ENCODE measurements at places on chromosomes 6 and 20.

GRCh38 chr6:156031516-156031915 is 575.9 kb upstream of the NOX3 start:
- no peak for DNase-seq

DNA sequence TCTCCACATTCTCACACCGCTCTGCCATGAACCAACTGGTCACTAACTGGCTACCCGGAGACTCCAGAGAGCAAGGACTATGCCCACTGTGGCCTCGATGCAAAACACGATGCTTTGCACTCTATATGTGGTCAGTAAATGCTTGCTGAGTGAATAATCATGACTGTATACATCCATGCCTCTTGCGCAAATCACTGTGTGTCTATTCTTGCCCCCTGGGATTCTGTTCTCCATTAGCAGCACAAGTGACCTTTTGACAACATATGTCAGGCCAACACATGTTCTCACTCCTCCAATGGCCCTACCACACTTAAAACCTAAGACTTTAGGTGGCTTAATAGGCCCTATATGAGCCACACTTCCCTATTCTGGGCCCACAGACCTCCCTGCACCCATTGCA is 16.9 kb downstream of the KIF16B start:
- DNase-seq: no peak

GRCh38 chr6:82270881-82271635 is 23.5 kb upstream of the IBTK start:
- no peak for DNase-seq

GRCh38 chr6:50681213-50681824 is 32.0 kb upstream of the TFAP2D start:
- no peak for DNase-seq

DNA sequence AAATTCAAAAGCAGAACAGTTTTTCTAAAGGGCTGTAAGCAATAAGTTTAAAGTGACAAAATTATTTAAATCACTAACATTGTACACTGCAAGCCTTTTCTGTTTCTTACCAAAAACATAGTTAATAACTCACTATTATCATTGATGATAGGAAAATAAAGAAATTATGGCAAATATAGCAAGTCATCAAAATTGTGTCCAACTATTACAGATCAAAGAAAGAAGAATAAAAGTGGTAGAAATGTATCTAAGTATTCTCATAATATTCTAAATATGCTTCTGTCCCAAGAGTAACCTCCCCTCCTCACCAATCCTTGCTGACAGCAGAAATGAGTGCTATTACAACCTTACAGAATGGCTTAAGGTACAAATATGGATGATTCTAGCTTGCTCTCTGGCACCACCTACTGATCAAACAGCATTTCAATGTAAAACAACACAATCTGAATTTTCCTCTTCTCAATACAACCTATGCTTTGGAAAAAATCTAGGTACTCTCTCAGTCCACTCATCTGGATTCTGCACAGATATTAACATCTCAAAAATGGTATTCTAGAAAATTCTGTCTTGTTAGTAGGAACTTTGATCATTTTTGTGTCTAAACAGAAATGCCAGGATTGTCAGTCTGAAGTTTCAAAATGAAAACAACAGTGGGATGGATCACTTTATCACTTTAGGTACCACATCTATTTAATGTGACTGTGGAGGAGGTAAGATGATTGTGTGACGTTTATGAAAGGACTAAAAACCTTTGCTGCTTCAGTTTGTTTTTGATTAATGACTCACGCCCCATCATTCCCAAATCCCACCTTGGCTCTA is 40.9 kb downstream of the ZFP64 start:
- no peak for DNase-seq

DNA sequence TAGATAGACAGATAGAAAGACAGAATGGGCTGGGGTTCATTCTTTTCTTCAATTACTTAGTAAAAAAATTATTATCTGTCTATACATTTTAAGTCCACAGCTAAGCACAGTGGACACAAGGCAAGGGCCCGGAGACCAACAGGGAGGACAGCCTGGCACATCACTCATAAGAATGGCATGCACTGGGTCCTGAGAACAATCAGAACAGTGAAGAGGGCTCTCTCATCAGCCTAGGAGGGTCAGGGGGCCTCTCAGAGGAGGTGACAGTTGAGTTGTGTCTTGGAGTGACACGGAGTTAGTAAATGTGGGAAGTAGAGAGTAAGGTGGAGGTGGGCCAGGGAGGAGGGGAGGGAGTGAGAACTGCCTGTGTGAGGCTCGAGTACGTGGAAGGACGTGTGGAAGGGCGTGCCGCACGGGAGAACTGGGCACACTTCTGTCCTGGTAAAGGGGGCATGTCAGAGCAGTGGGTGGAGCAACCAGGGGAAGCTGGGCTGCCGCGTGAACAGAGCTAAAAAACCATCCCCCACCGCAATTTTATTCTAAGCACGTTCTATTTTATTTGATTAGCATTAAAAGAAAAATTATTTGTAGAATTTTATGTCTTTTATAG is 45.1 kb upstream of the DSP start:
- DNase-seq: no peak

- DNase-seq: no peak
Observed at GRCh38 chr6:108728826-108729225, 119.4 kb upstream of the ARMC2 start.

DNA sequence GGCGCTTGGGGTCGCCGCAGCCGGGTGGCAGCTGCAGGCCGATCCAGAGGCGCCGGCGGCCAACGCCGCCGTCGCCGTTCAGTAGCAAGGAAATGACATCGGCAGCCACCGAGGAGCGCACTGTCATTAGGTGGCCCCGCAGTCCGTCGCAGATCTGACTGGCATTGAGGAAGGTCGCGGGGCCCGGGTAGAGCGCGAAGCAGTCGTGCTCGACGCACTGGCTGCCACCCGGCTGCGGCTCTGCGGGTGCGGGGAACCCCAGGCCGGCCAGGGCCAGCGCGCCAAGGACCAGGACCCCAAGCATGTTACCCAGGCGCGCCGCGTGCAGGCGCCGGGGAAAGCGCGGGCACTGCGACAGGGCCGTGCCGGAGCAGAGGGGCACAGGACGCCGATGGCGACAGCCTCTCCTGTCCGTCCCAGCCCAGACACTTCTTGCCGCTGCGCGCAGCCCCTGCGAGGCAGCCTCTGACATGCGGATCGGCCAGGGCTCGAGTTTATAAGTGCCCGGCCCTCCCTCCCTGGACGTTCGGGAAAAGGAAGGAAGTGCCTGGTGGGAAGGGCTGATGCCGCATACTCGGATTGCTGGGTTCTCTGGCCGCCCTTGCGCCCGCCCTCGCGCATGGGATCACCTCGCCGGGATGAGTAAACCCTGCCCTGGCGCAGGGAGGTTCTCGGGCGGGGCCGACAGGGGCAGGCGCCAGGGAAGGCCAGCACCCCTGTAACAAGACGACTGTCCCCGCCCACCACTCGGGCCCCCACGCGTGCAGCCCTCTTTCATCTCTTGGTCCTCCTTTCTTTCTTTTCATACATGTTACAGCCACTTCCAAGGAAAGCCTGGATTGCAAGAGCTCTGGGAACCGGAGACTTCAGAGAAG is at the start of gene THBD:
Gene THBD (minus strand): TSS at position 472 of the 875 bp plus-strand sequence. CDS start 168 bp downstream, at position 304.
- no peak for DNase-seq

GRCh38 chr6:9848094-9848493 is 566.8 kb downstream of the TFAP2A start:
- no peak for DNase-seq

GRCh38 chr20:46304361-46304760 is 3.9 kb downstream of the CDH22 start:
- no peak for DNase-seq

DNA sequence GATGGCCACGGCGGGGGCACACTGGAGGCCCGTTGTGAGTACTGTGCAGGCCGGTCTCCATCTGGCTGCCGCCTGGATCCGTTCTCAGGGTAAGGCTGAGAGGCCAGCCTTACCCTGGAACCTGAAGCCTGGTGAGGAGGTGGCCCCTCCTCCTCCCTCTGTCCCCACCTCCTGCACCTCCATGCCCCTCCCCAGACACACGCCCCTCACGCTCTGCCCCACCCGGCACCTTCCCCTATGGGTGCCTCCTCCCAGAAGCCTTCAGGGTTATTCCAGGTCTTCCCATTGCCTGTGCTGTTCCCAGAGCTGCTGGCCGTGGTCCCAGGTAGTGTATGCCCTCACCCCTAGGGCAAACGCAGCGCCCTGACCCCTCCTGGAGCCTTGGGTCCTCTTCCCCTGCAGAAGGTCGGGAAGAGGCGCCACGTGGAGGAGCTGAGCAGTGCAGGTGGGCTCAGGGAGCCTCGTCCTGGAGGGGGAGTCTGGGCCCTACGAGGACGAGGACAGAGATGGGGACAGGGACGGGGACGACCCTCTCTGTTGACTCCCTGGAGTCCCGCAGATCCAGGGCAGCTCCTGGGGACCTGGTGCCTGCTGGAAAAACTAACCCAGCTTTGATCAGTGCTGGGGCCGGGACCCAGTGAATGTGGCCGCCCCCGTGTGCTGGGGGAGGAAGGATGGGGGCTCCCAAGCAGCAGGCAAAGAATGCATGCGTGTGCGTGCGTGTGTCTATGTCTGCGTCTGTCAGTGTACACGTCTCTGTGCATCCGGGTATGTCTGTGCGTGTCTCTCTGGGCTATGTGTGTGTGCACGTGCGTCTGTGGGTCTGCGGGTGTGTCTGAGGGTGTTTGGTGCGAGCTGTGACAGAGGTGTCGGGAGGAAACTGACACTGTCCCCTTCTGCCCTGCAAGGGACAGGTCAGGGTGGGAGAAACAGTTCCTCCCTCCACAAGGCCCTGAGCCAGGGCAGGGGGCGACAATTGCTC is 8.2 kb upstream of the HRH3 start:
- no peak for DNase-seq

DNA sequence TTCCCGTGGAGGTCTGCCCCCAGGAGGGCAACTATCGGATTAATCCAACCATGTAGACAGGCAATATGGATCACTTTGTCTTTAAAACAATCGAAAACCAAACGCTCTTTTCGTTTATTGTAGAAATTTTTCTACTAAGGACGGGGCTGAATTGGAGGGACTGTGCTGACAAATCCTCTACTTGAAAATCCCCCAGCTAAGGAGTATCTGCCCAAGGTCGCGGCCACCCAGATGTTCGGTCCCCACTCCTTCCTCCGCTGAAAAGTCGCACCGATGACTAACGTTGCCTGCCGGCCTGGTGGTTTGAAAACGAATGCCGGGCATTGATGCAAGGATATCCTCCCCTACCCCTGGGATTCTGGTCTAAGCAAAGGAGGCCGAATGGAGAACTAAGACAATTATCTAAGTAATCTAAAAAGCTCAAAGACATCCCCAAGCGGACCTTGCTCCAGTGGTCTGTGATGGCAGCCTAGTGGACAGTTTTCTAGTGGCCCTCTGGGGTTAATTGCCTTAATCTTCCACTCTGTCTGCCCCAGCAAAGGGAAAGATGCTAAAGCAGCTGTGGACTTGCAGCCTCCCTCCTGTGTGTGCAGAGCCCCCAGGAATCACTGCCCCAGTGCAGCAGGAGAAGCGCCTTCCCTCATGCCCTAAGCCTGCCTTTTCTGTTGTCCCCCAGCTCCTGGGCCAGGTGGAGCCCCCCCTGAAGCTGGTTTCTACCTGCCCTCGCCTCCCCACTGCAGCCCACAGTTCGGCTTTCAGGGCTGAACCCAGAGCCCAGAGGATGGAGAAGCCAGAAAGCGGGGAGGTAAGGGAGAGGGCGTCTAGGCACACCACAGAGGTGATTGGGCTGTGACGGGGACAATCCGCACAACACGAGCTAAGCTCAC is 3.6 kb upstream of the FOXC1 start:
- no peak for DNase-seq

- no peak for DNase-seq
Observed at GRCh38 chr6:167915139-167915538, 82.3 kb upstream of the KIF25 start.

All from stimulated activated CD4-positive, alpha-beta T cell treated with anti-CD3 and anti-CD28 coated beads, Interleukin-1b, Interleukin-23, amount 100 ng/mL, for 1 hour (primary cell).